ENCODE measurements at places on chromosomes 7 and 10. TPM values are rescaled to one million over a fixed set of nuclear protein-coding genes. Genes with fewer than 3 reads are reported as not detected.
A peak's percentile ranks its signal among the peaks of the same experiment; 100 is the strongest.

GRCh38 chr10:78066012-78066411 is 32.3 kb downstream of the RPS24 start:
- H3K36me3 ChIP-seq = no peaks in the 10 kb centered on the region
- H3K27ac ChIP-seq = no peak overlapping the region
- no peak overlapping the region for H3K4me3 ChIP-seq
- DNase-seq = no peak

DNA sequence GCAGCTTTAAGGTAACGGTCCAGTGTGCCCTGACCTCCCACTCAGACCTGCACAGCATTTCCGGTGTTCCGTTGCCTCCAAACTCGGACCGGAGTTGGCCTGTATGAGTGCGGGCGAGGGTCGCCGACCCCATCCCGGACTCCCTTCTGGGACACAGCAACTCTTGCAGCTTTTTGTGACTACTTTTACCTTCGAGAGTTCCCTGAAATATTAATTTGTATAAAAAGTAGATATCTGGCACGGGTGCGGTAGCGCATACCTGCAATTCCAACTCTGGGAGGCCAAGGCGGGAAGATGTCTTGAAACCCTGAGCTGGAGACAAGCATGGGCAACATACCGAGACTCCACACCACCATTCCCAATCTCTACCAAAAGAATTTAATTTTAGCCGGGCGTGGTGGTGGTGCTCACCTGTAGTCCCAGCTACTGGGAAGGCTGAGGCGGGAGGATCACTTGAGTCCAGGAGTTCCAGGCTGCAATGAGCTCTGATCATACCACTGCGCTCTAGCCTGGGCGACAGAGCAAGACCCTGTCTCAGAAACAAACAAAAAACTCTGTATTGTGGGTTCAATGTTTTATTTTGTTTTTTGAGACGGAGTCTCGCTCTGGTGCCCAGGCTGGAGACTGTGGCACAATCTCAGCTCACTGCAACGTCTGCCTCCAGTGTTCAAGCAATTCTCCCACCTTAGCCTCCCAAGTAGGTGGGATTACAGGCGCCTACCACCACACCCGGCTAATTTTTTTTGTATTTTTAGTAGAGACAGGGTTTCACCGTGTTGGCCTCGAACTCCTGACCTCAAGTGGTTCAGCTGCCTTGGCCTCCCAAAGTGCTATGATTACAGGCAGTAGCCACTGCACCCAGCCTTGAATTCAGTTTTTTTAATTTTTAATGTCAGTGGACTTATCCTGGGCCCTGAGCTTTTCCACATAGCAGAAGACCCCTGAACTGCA is 1.1 kb upstream of the PPP1R35 start:
- no peak overlapping the region for H3K27ac ChIP-seq
- H3K4me3 ChIP-seq = no peak overlapping the region
- peaks cover 45% of the 10 kb centered on the region for H3K4me1 ChIP-seq
- no peaks in the 10 kb centered on the region for H3K27me3 ChIP-seq

- no peaks in the 10 kb centered on the region for H3K27me3 ChIP-seq
- no peak overlapping the region for H3K27ac ChIP-seq
- no peak for DNase-seq
These were observed 59.7 kb downstream of the IGF2BP3 start for GRCh38 chr7:23410446-23411183.

- no peaks in the 10 kb centered on the region for H3K27me3 ChIP-seq
- DNase-seq = no peak
- no peak overlapping the region for H3K4me3 ChIP-seq
- no peak overlapping the region for H3K27ac ChIP-seq
- H3K36me3 ChIP-seq = no peaks in the 10 kb centered on the region
These were observed 182.1 kb downstream of the EVX1 start for GRCh38 chr7:27424749-27425148.

DNA sequence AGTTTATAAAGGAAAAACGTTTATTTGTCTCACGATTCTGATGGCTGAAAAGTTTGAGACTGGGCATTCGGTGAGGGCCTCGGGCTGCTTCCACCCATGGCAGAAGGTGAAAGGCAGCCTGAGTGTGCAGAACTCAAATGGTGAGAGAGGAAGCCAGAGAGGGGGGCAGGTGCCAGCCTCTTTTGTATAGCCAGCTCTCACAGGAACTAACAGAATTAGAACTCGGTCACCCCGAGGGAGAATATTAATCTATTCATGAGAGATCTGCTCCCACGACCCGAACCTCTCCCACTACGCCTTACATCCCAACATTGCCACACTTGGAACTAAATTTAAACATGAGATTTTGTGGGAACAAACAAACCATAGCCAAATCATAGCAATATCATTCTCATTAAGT is 112.6 kb downstream of the ZPBP start:
- no peaks in the 10 kb centered on the region for H3K27me3 ChIP-seq
- H3K36me3 ChIP-seq = no peaks in the 10 kb centered on the region
- no peak overlapping the region for H3K4me3 ChIP-seq
- no peaks in the 10 kb centered on the region for H3K4me1 ChIP-seq

Gene PNLIPRP1
- not detected for total RNA-seq

- H3K4me1 ChIP-seq = no peaks in the 10 kb centered on the region
- DNase-seq = no peak
- H3K4me3 ChIP-seq = no peak overlapping the region
- peaks cover 100% of the 10 kb centered on the region for H3K36me3 ChIP-seq
- H3K27me3 ChIP-seq = no peaks in the 10 kb centered on the region
These were observed 8.0 kb downstream of the OPN1SW start for GRCh38 chr7:128767475-128768110.

GRCh38 chr10:78541481-78542140 is 507.9 kb downstream of the RPS24 start:
- peak overlapping the region; percentile 53 for H3K27ac ChIP-seq
- H3K27me3 ChIP-seq = no peaks in the 10 kb centered on the region
- H3K36me3 ChIP-seq = no peaks in the 10 kb centered on the region
- H3K4me1 ChIP-seq = peaks cover 42% of the 10 kb centered on the region
- DNase-seq = peak; percentile 88

- peak overlapping the region; percentile 85 for H3K27ac ChIP-seq
- peak; percentile 46 for DNase-seq
- H3K4me1 ChIP-seq = peaks cover 54% of the 10 kb centered on the region
- no peak overlapping the region for H3K4me3 ChIP-seq
- no peaks in the 10 kb centered on the region for H3K36me3 ChIP-seq
These were observed 30.9 kb upstream of the VCL start for GRCh38 chr10:73967022-73967429.

- no peak for DNase-seq
- H3K4me1 ChIP-seq = no peaks in the 10 kb centered on the region
- H3K4me3 ChIP-seq = no peak overlapping the region
- H3K27ac ChIP-seq = no peak overlapping the region
These were observed 14.3 kb upstream of the ABCB5 start for GRCh38 chr7:20601121-20601520.

DNA sequence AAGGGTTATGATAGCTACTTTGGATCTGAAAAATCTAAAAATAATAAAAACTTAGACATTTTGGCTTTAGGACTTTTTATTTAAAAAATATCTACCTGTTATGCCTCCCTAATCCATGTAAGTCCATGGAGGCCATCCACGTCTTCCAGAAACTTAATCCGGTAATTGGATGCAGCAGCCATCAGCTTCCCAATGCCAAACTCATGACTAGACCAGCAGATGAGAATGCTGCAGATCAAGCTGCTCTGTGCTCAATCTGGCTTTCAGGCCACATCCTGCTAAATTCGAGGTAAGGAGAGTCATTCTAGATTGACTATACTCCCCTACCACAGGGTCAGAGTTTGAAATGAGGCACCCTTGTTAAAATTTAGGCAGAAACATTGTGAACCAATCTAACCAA is 168.5 kb upstream of the TCERG1L start:
- H3K27me3 ChIP-seq = no peaks in the 10 kb centered on the region
- H3K4me1 ChIP-seq = no peaks in the 10 kb centered on the region
- H3K36me3 ChIP-seq = no peaks in the 10 kb centered on the region
- no peak overlapping the region for H3K27ac ChIP-seq

Gene IKZF1
- not detected for total RNA-seq

DNA sequence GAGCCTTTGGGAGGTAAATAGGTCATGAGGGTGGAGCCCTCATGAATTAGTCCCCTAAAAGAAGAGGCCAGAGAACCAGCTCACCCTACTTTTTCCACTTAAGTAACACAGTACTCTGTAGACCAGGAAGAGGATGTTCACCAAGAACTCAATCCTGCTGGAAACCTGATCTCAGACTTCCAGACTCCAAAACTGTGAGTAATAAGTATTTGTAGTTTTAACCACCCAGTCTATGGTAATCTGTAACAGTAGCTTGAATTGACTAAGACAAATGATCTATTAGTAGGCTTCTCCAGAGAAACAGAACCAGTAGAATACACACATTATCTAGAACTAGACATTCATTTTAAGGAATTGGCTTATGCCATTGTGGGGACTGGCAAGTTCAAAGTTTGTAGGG is 51.5 kb downstream of the ANKMY2 start:
- H3K27ac ChIP-seq = no peak overlapping the region
- H3K4me3 ChIP-seq = no peak overlapping the region
- DNase-seq = no peak
- no peaks in the 10 kb centered on the region for H3K27me3 ChIP-seq
- no peaks in the 10 kb centered on the region for H3K4me1 ChIP-seq

DNA sequence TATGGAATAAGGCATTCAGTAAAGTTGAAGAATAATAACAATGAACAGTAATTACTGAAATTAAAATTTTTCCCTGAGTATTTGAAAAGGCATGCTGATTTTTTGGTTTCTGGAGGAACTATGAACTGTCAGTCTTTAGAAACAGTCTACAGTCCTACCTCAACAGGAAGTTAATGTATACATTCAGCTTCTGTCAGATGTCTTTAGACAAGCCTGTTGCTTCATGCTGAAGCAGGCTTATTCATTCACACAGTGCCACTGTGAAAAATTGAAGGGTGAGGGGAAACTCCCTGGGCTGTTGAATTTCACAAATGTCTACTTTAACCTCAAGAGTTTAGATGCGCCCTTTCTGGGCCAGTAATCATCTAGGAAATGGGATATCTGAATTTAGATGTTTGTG is 3.5 kb downstream of the NRF1 start:
- H3K27me3 ChIP-seq = no peaks in the 10 kb centered on the region
- no peak overlapping the region for H3K4me3 ChIP-seq
- peaks cover 8% of the 10 kb centered on the region for H3K4me1 ChIP-seq
- H3K36me3 ChIP-seq = peaks cover 15% of the 10 kb centered on the region
- no peak overlapping the region for H3K27ac ChIP-seq

- peak; percentile 44 for DNase-seq
- H3K27ac ChIP-seq = no peak overlapping the region
- peaks cover 52% of the 10 kb centered on the region for H3K27me3 ChIP-seq
- no peaks in the 10 kb centered on the region for H3K4me1 ChIP-seq
- no peaks in the 10 kb centered on the region for H3K36me3 ChIP-seq
- no peak overlapping the region for H3K4me3 ChIP-seq
These were observed 31.7 kb downstream of the TECTB start for GRCh38 chr10:112314822-112315474.

- H3K27me3 ChIP-seq = no peaks in the 10 kb centered on the region
- DNase-seq = no peak
- H3K27ac ChIP-seq = no peak overlapping the region
- no peaks in the 10 kb centered on the region for H3K36me3 ChIP-seq
- no peak overlapping the region for H3K4me3 ChIP-seq
These were observed 306.3 kb downstream of the C7orf25 start for GRCh38 chr7:42605406-42606192.

DNA sequence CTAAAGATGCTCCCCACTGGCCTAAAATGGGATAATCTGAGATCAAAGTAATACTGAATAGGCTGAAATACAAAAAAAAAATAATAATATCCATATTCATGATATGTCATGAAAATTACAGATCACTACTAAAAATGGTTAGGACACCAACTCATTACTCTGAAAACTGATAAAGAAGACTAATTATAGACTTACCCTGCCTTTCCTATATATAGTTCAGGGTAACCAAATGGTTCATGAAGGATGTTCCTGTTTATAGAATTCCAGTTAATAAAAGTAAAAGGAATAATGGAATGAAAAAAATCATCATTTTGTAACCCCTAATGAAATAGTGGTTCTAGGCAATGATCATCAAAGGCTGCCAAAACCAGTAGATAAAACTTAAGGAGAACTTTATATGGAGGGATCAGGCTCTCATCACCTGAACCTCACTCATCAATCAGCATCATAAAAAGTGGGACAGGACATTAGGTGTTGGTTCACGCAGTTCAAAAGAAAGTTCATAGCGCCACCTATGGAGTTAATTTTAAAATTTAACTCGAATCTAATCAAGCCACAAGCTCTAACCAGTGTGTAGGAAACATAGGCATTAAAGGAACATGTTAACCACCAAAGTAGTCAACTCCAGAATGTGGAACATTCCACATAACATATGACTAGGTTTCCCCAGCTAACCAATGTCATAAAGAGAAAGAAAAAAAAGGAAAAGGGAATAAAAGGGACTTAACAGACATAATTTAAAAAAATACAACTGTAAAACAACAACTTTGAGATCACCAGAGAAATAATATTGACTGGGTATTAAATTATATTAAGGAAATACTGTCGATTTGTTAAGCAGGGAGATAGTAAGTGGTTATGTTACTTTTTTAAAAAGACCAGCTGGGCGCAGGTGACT is 35.7 kb downstream of the P4HA1 start:
- H3K27me3 ChIP-seq = no peaks in the 10 kb centered on the region
- DNase-seq = peak; percentile 19
- no peak overlapping the region for H3K27ac ChIP-seq
- no peak overlapping the region for H3K4me3 ChIP-seq
- no peaks in the 10 kb centered on the region for H3K4me1 ChIP-seq

Gene CALD1
- 411 TPM for total RNA-seq

GRCh38 chr10:9596368-9596920 is 1421.2 kb upstream of the CELF2 start:
- H3K36me3 ChIP-seq = no peaks in the 10 kb centered on the region
- DNase-seq = no peak
- H3K4me3 ChIP-seq = no peak overlapping the region
- no peaks in the 10 kb centered on the region for H3K4me1 ChIP-seq
- no peak overlapping the region for H3K27ac ChIP-seq

DNA sequence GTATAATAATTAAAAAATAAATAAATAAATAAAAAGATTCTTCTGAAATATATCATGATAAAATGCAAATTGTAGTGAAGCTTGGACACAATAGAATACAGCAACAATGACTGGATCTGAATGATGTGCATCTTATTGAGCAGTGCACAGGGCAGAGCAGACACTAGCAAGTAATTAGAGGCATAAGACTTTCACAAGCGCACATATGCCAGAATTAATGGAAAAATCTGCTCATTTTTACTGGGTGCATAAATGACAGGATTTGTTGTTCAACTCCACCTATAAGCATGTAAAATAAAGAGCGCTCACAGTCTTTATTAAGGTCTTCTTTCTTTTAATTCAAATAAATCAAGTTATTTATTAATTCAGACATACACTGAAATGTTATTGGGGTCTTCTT is 125.0 kb downstream of the DPY19L1 start:
- no peaks in the 10 kb centered on the region for H3K27me3 ChIP-seq
- DNase-seq = no peak
- H3K4me3 ChIP-seq = no peak overlapping the region
- H3K36me3 ChIP-seq = no peaks in the 10 kb centered on the region
- no peak overlapping the region for H3K27ac ChIP-seq

- no peaks in the 10 kb centered on the region for H3K4me1 ChIP-seq
- no peak overlapping the region for H3K27ac ChIP-seq
- H3K27me3 ChIP-seq = no peaks in the 10 kb centered on the region
- H3K36me3 ChIP-seq = no peaks in the 10 kb centered on the region
These were observed 84.0 kb upstream of the TMEM248 start for GRCh38 chr7:66837007-66837406.

Gene PTPRN2
- total RNA-seq = 2.1 TPM

GRCh38 chr10:103729851-103730250 is 125.5 kb downstream of the SH3PXD2A start:
- no peak overlapping the region for H3K4me3 ChIP-seq
- H3K27ac ChIP-seq = no peak overlapping the region
- no peaks in the 10 kb centered on the region for H3K36me3 ChIP-seq
- DNase-seq = no peak

Data from SJSA1 (cell line).